ENCODE measurements at places on chromosomes 12 and 14.

DNA sequence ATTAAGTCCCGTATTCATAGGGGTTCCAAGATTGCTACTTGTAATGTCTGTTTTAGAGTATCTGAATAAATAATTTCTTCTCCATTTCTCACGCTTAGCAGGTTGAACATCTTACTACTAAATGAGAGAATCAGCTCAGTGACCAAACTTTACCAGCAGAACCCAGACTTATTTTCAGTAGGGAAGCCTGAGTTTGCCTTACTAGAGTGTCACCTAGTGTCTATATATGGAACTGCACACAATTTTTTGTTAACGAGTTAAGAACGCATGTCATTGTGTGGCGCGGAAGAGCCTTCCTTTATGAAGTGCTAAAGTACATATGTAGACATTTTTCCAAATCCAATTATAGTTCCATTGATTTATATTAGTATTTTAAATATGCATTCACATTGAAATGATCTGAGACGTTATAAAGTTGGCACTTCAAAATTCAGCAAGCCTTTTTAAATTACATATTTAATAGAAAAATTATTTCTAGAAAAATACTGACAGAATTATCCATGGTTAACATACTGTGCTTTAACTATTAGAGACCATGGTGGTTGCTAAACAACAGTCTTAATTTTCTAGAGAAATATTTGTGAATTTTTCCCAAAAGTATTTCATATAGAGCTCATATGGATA lies 88.3 kb downstream of the RPS29 start:
- DNase-seq: no peak

- DNase-seq: no peak
Measured at GRCh38 chr14:67636361-67636919, 16.7 kb downstream of the ARG2 start.

DNA sequence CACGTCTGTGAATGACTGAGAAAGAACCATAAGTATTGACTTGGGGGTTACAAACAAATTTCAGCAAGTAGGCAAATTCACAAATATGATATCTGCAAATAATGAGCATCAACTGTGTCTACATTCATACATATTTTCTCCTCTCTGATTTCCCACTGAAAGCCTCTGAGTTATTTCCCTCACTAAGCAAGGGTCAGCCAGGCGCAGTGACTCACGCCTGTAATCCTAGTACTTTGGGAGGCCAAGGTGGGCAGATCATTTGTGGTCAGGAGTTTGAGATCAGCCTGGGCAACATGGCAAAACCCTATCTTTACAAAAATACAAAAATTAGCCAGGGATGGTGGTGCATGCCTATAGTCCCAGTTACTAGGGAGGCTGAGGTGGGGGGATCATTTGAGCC lies 80.8 kb downstream of the SLC25A21 start:
- DNase-seq: no peak

GRCh38 chr12:125742413-125742812 lies 677.2 kb downstream of the AACS start:
- DNase-seq: no peak

- DNase-seq: no peak
Measured at GRCh38 chr12:93361151-93361919, 16.4 kb upstream of the NUDT4 start.

- no peak for DNase-seq
Measured at GRCh38 chr12:75773377-75773776, 258.2 kb downstream of the PHLDA1 start.

GRCh38 chr12:14936224-14936861 lies 2.0 kb downstream of the ERP27 start:
- no peak for DNase-seq

- no peak for DNase-seq
Measured at GRCh38 chr12:40324261-40324660, 99.5 kb downstream of the LRRK2 start.

DNA sequence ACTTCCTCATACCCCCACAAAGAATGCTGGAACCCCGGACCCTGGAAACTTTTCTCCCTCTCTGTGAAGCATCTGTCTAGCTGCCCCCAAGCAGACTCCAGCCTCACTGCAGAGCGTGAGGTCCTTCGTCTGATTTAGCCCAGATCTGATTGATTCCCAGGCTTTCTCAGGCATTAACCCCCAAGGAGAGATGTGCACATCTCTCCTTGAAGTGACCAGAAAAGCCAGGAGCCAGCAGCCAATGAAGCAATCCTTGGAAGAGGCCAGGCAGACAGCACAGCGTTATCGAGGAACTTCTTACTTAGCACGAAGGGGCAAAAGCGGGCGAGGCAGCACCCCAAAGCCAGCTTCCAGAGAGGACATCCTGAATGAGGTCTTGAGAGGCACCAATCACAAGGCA lies 100.7 kb downstream of the ZFP36L1 start:
- no peak for DNase-seq

GRCh38 chr12:59594943-59595500 lies 807 bp upstream of the SLC16A7 start:
- DNase-seq: no peak

DNA sequence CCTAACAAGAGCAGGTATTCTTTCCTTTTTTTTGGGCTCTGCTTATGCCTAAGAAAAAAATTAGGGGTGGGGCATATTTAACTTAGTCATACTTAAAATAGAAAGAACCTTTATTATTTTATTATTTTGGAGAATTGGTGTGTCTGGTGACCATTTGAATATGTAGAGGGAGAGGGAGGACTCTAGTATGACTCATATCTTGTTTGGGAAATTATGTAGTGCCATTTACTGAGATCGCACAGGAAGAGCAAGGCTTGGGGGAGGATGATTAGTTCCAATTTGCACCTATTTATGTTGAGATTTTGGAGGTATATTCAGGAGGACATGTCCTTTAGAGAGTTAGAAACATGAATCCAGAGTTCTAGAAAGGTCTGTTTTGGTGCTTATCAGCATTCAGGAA lies 9.9 kb downstream of the ZNF410 start:
- DNase-seq: no peak

GRCh38 chr12:94640134-94640928 lies 10.0 kb downstream of the TMCC3 start:
- no peak for DNase-seq

DNA sequence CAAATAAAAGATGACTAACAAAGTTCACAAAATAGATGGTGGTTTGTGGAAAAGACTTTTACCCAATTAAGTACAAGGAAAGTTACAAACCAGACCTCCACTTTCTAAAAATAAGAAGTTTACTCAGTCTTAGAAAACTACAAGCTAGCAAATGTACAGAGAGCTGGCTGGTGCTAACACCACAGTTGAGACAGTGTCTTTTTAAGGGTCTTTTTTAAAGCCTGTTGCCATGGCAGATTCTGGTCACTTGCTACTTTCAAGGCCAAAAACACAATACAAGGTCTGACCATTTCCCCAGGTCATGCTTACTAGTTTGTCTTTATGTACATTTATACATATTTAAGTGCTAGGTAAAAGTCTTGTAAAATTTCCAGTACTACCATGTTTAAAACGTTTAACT lies 2.4 kb downstream of the BTG1 start:
- DNase-seq: no peak

DNA sequence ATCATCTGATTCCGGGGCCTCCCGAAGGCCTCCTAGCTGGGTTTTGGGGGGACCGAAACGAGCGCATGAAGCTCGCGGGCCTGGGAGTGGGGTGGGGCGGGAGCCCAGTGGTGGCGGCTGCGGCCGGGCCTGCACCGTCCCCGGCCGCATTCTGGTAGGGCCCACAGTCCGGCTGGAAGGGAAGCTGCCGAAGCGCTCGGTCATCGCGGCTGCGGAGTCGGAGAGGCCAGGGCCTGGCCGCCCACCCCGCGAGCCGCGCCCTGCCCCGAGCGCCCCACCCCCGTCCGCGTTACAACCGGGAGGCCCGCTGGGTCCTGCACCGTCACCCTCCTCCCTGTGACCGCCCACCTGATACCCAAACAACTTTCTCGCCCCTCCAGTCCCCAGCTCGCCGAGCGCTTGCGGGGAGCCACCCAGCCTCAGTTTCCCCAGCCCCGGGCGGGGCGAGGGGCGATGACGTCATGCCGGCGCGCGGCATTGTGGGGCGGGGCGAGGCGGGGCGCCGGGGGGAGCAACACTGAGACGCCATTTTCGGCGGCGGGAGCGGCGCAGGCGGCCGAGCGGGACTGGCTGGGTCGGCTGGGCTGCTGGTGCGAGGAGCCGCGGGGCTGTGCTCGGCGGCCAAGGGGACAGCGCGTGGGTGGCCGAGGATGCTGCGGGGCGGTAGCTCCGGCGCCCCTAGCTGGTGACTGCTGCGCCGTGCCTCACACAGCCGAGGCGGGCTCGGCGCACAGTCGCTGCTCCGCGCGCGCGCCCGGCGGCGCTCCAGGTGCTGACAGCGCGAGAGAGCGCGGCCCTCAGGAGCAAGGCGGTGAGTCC lies at the start of gene KLC1:
Gene KLC1 (plus strand): TSS at position 528 of the 819 bp plus-strand sequence. CDS start 25,354 bp downstream, outside the sequence.
- DNase-seq: peak; percentile 77

- no peak for DNase-seq
Measured at GRCh38 chr14:102295270-102295669, 9.7 kb downstream of the MOK start.

DNA sequence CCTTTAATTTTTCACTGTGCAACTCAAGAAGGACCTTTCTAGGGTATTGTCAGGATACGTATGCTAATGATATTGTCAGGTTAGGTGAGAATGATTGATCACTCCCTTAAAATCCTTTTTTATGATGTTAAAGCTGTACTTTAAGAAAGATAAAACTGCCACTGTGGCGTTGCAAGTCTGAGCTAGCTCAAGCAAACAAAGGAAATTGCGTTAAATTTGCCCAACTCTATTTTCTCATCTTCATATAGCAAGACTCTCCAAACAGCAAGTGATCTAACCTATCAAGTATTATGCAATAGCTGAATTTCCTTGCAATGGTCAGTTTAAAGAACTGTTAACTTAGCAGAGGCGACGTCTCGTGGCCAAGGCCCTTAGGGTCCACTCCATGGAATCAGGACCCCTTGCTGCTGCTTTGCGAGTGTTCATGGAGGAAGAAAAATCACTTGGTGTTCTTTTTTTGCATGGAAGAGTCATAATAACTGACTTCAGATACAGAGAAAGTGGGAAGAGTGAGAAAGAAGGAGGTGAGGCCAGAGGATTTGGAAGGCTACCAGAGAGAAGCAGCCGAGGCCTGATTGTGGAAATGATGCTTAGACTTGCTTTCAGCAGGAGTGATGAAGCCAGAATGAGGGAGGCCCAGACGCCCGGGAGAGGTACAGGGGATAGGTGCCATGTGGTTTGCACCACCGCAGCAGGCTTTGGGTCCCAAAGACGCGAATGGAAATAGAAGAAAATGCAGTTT lies 2.5 kb downstream of the TRAF3 start:
- DNase-seq: no peak

- no peak for DNase-seq
Measured at GRCh38 chr14:51342226-51342625, 102.2 kb downstream of the TMX1 start.

Measured in stimulated activated CD8-positive, alpha-beta memory T cell treated with anti-CD3 and anti-CD28 coated beads, Interleukin-7, amount 100 ng/mL, for 24 hours (primary cell).